ENCODE measurements at places on chromosomes 13 and 19.

DNA sequence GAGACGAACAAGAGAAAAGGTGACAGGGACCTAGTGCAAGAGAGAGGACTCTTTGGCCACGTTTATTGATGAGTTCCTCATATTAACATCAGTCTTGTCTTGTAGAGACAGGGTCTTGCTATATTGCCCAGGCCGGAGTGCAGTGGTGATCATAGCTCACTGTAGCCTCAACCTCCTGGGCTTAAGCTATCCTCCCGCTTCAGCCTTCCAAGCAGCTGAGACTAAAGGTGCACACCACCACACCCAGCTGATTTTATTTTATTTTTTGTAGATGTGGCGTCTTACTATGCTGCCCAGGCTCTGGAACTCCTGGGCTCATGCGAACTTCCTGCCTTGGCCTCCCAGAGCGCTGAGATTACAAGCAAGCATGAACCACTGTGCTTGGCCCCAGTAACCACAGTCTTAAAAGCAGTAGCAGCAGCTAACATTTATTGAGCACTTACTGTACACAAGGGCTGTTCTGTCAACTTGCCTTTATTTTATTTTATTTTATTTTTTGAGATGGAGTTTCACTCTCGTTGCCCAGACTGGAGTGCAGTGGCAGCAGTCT lies 1.1 kb upstream of the SH2D3A start:
- no peak for ATAC-seq

DNA sequence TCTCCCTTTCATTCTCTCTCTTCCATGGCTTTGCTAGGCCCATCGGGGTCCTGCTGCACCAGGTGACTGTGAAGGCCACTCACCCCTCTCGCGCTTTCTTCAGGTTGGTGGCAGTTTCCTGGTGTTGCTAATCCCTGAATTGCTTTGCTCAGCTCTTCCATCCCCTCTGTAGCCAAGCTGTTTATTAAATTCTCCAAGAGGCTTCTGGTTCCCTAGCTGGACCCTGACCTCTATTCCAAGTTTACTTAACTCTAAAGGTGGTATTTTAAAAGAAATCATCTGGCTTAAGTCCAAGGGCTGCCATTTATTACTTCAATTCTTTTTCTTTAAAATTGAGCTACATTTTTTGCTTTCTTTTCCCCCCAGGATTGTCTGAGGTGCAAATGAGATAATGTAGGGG lies 32.7 kb upstream of the MICU2 start:
- ATAC-seq = no peak

DNA sequence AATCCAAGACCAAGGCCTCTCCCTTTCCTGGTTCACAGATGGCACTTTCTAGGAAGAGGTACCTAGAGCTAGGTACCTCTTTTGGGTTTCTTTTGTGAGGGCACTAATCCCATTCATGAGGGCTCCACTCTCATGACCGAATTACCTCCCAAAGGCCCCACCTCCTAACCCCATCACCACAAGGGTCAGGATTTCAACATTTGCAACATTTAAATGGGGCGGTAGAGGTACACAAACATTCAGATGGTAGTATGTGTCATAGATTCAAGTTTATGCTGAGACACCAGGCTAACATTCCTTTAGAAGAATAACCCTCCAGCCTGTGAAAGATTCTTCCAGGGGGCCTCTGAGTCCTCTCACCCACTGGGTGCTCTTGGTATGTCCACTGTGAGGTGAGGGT lies 116.3 kb downstream of the FOXO1 start:
- ATAC-seq = no peak

- peak; percentile 95 for ATAC-seq
These were observed 34.2 kb upstream of the CEBPG start for GRCh38 chr19:33339016-33339984.

DNA sequence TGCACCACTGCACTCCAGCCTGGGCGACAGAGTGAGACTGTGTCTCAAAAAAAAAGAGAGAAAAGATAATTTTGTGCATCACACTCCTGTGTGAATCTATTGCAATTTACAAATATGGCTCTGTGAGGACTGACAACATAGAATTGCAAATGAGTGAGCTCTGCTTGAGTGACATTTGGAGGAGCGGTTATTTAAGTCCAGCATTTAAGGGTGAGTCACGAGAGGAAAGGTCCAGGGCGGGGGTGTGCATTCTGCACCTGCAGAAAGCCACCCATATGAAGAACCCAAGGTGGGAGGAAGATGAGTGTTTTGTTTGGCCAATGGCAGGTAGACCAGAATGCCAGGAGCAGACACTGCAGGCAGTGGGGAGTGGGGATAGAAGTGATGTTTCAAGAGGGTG lies 58.5 kb downstream of the DGKH start:
- ATAC-seq = no peak

GRCh38 chr13:75621147-75621546 lies 15.0 kb upstream of the LMO7 start:
- no peak for ATAC-seq

DNA sequence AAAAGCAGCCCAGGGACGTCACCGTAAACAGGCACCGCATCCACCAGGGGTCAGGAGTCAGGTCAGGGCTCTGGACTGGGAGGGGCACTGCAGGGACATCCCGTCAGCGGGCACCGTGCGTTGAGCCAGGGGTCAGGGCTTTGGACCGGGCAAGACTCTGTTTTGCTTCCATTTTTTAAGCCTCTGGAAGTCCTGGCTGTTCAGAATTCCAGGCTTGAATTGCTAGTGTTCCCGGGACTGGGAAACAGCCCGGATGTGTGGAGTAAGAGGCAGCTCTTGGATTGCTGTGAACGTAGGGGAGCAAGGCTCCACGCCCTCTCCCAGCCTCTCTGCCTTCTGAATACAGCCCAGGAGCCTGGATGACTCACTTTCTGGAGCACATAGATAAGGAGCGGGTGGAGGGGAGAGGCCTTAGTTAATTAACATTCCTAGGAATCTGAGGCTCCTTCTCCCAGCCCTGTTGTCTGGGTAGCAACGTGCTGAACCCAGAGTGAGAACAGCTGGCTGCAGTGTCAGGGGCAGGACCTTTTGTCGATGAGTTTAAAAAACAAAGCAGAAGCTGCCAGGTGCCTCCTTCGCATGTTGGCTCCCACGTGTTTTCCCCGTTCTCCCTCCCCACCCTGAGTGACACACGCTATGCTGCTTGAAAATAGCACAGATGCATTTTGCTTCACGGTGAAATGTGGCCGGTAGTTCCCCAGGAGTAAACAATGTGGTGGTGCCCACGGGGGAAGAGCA lies 21.9 kb downstream of the ATP11A start:
- peak; percentile 93 for ATAC-seq

DNA sequence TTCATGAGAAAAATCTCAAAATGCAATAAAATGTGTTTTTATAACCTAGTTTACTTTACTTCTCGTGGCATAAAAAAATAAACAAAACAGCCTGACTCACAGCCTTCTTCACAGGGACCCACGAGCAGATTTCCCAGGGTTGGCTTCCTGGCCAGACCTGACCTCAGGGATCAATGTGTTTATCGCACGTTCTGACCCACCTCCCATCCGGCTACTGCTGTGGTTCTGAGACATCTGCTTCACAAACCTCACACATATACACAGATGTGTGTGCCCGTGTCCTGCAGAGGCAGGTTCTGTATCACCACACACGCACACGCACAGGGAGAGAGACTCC lies 118.3 kb downstream of the COL4A2 start:
- no peak for ATAC-seq

DNA sequence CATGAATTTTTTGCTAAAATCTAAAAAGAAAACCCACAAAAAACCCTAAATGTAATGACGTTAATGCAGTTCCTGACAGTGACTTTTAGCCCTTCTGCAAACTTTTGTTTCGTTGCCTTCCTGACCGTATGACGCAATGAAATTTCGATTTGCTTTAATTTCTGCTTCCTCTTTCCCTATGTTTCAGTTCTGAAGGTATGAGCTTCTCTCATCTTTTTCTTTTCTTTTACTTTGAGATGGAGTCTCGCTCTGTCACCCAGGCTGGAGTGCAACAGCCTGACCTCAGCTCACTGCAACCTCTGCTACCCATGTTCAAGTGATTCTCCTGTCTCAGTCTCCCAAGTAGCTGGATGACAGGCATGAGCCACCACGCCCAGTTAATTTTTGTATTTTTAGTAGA lies 6.1 kb upstream of the LILRA5 start:
- ATAC-seq = no peak

DNA sequence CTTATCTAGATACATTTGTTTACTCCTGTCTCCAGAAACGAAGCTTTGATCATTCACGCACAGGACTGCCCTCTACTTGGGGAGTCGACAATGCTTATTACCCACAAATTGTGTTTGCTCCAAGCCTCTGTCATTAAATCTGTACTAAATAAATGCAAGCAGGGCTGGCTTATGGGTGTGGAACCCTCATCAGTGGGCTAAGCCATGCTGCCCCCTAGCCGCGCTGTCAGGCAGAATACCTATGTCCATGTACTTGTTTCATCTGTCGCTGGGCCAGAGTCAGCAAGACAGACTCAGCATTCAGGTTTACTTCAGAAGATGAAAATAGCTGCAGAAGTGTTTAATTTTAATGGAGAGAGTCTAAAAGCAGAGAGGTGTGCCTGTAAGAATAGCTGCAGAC lies 110.0 kb upstream of the PRR20A start:
- ATAC-seq = no peak

- peak; percentile 63 for ATAC-seq
These were observed 169.6 kb upstream of the GPR12 start for GRCh38 chr13:26929971-26930730.

DNA sequence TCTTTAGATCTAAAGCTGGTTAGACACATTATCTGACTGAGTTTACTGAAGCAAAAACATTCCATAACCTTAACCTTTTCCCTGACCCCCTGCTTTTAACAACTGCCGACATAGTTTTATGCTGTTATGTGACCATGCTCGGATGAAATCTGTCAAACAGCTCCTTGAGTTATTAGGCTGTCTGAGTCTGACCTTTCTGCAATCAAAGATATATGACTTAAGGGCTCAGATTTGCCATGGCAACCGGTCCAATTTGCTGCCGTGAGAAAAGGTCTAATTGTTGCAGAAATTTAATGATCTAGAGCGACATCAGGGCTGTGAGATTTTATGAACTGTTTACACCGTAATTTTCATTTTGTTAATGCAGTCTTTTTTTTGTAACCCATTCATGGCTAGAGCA lies 61.8 kb downstream of the URI1 start:
- ATAC-seq = no peak

- ATAC-seq = no peak
These were observed 36.8 kb downstream of the RAB20 start for GRCh38 chr13:110524541-110525257.

DNA sequence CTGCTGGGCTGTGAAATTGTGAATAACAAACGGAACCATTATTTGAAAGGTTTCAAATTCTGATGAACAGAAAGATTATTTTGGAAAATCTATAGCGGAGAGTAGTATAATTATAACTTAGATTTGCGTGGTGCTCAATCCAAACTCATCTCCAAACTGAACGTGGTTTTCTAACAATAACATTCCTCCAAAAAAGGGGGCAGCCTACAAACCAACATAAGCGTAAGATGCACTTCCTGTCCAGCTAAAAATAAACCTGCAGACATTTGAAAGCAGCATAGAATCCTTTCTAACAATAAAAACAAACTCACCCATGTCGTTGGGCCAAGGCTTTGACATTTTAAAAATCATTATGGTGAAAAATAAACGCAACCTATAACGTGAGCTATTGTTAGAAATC lies 178.4 kb downstream of the COL4A1 start:
- ATAC-seq = no peak

DNA sequence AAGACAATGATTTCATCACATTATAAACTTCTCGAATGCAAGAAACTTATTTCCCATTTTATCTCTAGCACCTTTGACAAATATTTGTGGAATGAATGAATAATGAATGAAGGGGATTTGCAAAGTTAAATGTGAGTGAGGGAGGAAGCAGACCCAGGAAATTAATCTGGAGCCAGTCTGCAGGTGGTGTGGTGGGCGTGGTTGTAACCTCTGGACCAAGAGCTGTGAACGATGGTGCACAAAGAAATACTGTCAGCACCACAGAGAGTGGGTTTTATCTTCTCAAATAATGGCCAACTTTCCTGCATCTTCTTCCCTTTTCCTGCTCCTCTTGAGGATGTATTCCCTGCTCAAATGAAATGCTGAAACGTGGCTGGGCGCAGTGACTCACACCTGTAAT lies 11.0 kb upstream of the ZNF792 start:
- no peak for ATAC-seq

DNA sequence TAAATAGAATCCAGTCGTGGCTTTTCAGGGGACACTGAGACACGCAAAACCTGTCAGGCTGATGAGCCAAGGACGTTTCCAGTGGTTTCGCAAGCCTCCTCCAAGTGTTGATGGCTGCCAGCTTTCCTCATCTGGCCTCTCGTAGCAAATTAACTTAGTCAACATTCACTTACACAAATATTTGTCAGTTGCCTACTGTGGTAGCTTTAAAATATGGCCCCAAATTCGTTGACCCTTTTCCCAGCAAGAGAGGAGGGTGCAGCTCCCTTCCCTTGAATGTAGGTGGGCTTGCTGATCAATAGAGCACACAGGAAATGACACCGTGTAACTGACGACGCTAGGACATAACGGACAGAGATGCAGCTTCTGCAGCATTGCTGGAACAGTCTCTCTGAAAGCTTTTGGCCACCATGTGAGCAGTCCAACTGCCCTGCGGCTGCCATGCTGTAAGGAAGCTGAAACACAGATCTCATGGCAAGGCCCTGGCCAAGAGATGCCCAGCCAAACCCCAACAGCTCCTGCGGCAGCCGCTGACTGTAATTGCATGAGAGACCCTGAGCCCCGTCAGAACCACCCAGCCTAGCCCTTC lies 5.5 kb upstream of the RANBP3 start:
- peak; percentile 20 for ATAC-seq

- ATAC-seq = no peak
These were observed 12.1 kb upstream of the LGALS13 start for GRCh38 chr19:39590265-39590664.

DNA sequence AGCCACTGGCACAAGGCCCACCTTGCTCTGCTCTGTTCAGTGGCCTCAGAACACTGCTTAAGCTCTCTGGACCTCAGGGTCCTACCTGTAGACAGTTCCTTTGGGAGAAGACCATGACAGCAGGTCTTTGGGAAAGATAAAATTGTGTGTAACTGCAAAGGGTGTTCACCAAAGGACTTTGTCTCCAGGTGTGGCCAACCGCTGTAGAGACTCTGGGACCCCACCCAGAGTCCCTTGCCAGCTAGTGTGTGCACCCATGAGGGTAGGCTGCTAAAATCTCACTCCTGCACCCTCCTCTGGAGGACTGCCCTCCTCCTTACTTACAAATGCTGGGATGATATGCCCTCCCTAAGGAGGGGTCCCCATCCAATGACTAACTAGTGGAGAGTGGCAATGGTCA lies 211.2 kb downstream of the TSHZ3 start:
- ATAC-seq = no peak
